DMS153 (cell line): ENCODE measurements at places on chromosomes 6 and 20.

GRCh38 chr20:17761604-17762003, 61.8 kb downstream of the BANF2 start:
- DNase-seq, result no peak

- no peak for DNase-seq
Observed at GRCh38 chr6:2795956-2796355, 30.8 kb downstream of the WRNIP1 start.

DNA sequence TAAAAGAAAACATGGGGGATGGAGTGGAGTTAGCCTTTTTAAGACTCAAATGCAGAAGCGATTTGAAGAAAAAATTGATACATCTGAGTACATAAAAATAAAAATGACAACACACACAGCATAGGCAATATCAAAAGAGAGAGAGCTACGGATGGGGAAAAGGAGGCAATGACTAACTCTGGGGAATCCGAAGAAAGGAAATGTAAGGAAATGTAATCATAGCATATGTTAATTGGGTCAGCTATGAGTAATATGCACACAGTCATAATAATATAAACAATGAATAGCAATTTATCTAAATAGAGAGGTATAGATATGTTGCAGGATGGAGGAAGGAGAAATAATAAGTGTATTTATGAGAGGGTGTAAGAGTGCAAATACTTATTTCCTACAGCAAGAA, 83.4 kb downstream of the NOL4L start:
- no peak for DNase-seq

DNA sequence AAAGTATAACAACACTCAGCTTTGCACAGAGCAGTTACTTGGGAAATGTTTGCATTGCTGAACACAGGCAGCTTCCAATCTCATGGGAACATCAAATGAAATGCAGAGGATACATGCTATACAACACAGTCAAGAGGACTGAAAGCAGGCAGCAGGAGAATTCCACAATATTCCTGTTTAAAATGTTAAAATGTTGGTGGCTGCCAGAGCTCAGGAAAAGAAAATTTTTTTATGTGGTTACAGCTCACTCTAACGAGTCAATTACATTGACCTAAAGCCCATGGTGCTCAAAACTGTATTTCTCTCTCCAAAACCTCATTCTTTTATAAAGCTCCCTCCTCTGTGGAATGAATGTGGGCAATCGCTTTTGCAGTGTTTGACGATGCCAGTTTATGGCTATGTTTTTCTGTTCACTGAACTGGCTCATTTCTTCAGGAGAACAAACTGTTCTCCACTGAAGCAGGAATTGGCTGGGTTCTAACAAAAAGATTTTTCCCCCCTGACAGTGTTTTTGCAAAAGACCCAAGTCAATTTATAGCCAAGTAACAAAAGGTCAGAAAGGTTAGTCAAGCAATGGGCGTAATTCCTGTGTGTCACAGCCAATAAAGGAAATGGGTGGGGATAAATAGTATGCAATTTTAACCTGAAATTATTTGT, 69.0 kb downstream of the ZHX3 start:
- DNase-seq, result no peak

- no peak for DNase-seq
Observed at GRCh38 chr6:45652416-45652815, 274.7 kb upstream of the SUPT3H start.

GRCh38 chr6:39958947-39959346, 24.7 kb upstream of the MOCS1 start:
- DNase-seq, result no peak

GRCh38 chr20:48800177-48800576, 27.6 kb downstream of the PREX1 start:
- DNase-seq, result no peak

GRCh38 chr6:226516-227073, 65.7 kb upstream of the DUSP22 start:
- DNase-seq, result no peak

- no peak for DNase-seq
Observed at GRCh38 chr20:47688385-47689381, 96.6 kb downstream of the SULF2 start.

GRCh38 chr6:53378208-53378607, 29.5 kb upstream of the ELOVL5 start:
- DNase-seq, result no peak

- DNase-seq, result no peak
Observed at GRCh38 chr6:145551164-145551563, 184.2 kb downstream of the EPM2A start.

GRCh38 chr6:34455831-34456230, 10.0 kb upstream of the PACSIN1 start:
- no peak for DNase-seq

- DNase-seq, result no peak
Observed at GRCh38 chr6:114524081-114524480, 181.3 kb upstream of the HS3ST5 start.

- DNase-seq, result no peak
Observed at GRCh38 chr6:743320-744096, 50.6 kb upstream of the EXOC2 start.

DNA sequence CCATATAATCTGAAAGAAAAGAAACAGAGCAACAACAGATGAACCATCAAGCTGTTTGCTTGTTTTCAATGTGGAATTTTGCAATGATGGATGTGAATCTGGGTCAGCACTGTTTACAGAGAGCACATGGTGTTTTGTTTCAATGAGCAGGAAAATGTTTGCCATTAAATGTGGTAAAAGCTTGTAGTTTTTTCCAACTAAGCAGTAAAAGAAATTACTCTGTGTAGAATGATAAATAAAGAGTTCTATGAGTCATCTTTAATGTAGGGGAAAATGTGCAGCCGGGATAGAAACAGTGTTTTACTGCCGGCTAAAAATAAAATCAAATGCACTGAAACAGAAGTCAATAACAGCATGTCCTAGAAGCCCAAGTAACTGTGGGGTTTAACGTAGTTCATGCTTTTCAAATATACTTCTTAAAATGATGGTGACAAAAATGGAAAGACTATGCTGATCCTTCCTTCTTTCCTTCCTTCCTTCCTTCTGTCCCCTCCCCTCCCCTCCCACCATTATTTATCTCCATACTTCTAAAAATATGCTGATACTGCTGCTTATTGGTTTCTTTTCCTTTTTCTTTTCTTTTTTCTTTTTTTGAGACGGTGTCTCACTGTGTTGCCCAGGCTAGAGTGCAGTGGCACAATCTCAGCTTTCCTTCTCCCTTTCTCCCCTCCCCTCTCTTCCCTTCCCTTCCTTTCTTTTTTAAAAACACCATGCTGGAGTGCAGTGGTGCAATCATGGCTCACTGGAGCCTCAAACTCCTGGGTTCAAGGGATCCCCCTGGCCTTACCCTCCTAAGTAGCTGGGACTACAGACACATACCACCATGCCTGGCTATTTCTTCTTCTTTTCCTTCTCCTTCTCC, 6.3 kb upstream of the NAA20 start:
- peak; percentile 89 for DNase-seq

DNA sequence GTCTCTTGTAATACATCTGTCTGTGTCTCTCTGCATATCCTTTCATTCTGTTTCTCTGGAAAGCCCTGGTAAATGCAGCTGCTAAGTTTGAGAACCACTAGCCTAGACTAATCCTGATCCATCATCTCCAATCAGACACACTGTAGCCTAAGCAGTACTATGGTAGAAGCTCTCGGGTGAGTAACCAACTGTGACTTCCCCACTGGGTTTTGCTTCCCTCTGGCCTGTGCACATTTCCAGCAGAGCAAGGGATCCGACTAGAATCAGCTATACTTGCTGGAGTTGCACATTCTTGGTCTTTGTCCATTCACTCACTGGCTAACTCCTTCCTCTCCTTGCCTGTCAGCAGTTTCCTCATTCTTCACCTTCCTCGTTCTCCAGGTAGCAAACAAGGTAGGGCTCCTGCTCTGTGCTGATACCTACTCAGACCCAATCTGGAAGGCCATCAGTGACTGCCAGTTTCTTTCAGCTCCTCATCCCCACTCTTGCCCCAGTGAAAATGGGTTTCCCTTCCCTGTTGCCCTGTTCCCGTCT, 184.2 kb downstream of the PLCB4 start:
- DNase-seq, result no peak

DNA sequence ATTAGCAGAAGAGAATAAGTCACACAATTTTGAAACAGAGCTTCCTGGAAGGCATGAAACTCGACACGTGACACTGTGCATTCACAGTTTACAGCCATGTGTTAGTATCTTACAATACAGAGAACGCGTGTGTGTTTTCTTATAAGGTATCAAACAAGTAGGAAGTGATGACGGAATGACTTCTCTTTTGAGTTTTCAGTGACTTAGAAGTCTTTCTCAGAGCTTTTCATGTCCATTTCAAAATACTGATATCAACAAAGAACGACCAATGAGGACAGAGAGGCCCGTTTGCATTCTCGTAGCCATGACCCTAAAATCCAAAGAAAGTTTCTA, 36.6 kb upstream of the DUSP22 start:
- DNase-seq, result no peak

GRCh38 chr6:138371720-138372119, 6.0 kb upstream of the SMIM28 start:
- no peak for DNase-seq

DNA sequence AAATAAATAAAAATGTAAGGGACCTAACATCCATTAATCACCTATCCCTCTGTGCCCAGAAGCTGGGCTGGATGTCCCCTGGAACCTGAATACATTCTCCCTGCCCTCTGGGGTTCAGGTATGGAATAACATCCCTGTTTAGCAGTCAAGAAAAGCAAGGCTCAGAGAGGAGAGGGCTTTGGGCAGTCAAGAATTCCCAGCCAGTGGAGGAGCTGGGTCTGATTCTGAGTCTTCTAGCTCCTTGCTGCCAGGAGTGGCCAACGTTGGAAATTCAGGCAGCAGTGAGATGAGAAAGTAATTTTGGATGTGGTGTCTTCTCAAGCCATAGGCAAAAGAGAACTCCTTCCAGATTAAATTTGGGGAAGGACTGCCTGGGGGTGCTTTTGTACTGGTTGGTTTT, 42.6 kb upstream of the ZNFX1 start:
- no peak for DNase-seq

GRCh38 chr6:156688620-156688971, 88.6 kb upstream of the ARID1B start:
- no peak for DNase-seq

GRCh38 chr20:911882-912600, 4.1 kb downstream of the ANGPT4 start:
- no peak for DNase-seq

- DNase-seq, result no peak
Observed at GRCh38 chr6:106220485-106220884, 105.1 kb downstream of the ATG5 start.

GRCh38 chr6:14944593-14944992, 301.3 kb upstream of the JARID2 start:
- DNase-seq, result no peak
